ENCODE measurements at places on chromosomes 12 and 14. TPM values are rescaled to one million over a fixed set of nuclear protein-coding genes. Genes with fewer than 3 reads are reported as not detected.

Gene GPR135
- 0.48 TPM for polyA plus RNA-seq

Gene ZCRB1
- polyA plus RNA-seq: 12.9 TPM

Gene STAC3
- polyA plus RNA-seq: 0.70 TPM

Gene TOGARAM1
- 2.5 TPM for polyA plus RNA-seq

Gene RD3L
- polyA plus RNA-seq: not detected

Gene NUAK1
- 6.7 TPM for polyA plus RNA-seq

Gene TESPA1
- not detected for polyA plus RNA-seq

Gene CIT
- 29.1 TPM for polyA plus RNA-seq

Gene LRRIQ1
- polyA plus RNA-seq: 0.13 TPM

Gene DDHD1
- 3.6 TPM for polyA plus RNA-seq

Gene ST8SIA1
- polyA plus RNA-seq: 1.6 TPM

Gene PLEKHG7
- not detected for polyA plus RNA-seq

Gene FLRT2
- 2.4 TPM for polyA plus RNA-seq

Gene GPR84
- 0.09 TPM for polyA plus RNA-seq

Gene CDH24
- 41.8 TPM for polyA plus RNA-seq

Gene FGF23
- polyA plus RNA-seq: 0.35 TPM

Gene MARK3
- 37.6 TPM for polyA plus RNA-seq

Gene B4GALNT3
- polyA plus RNA-seq: 14.9 TPM

Gene GALNT16
- 5.9 TPM for polyA plus RNA-seq

Gene GDF11
- 17.6 TPM for polyA plus RNA-seq

Gene AVPR1A
- 0.14 TPM for polyA plus RNA-seq

Gene KCNK10
- 0.45 TPM for polyA plus RNA-seq

Gene PTPRO
- polyA plus RNA-seq: 0.44 TPM

Gene GOLT1B
- 18.3 TPM for polyA plus RNA-seq

Gene DAO
- polyA plus RNA-seq: not detected

Gene ESYT1
- polyA plus RNA-seq: 174 TPM

Gene CD163L1
- polyA plus RNA-seq: 0.03 TPM

Gene MDGA2
- 0.02 TPM for polyA plus RNA-seq

Gene SERPINA1
- 0.08 TPM for polyA plus RNA-seq

Gene PRKCH
- 7.0 TPM for polyA plus RNA-seq

Gene LRR1
- polyA plus RNA-seq: 30.7 TPM

Gene KRT82
- polyA plus RNA-seq: not detected

Gene SLCO1C1
- 0.39 TPM for polyA plus RNA-seq

Gene ITGB7
- polyA plus RNA-seq: 0.25 TPM

Gene KRT74
- polyA plus RNA-seq: not detected

Gene SLC7A7
- 14.9 TPM for polyA plus RNA-seq

Gene GSC
- polyA plus RNA-seq: 0.17 TPM

Gene USP44
- 88.6 TPM for polyA plus RNA-seq

Gene CDCA3
- 77.0 TPM for polyA plus RNA-seq

Gene HSPB8
- 28.2 TPM for polyA plus RNA-seq

Gene RNASE3
- not detected for polyA plus RNA-seq

Data from H1 (cell line).